MCF 10A (cell line): ENCODE measurements at places on chromosomes 7 and 10. TPM values are rescaled to one million over a fixed set of nuclear protein-coding genes. Genes with fewer than 3 reads are reported as not detected.

- H3K27me3 ChIP-seq = no peaks in the 10 kb centered on the region
- H3K4me1 ChIP-seq = peaks cover 36% of the 10 kb centered on the region
- H3K4me3 ChIP-seq = no peak overlapping the region
These were observed 47.2 kb downstream of the LRRC20 start for GRCh38 chr10:70335246-70335613.

GRCh38 chr10:118343115-118343514 lies 991 bp upstream of the FAM204A start:
- H3K36me3 ChIP-seq = peaks cover 16% of the 10 kb centered on the region
- peak overlapping the region; percentile 98 for H3K27ac ChIP-seq
- H3K27me3 ChIP-seq = no peaks in the 10 kb centered on the region
- DNase-seq = peak; percentile 62

The CPED1 gene
- total RNA-seq = not detected in 2 replicates

The AKR1C8 gene
- total RNA-seq = 0.27 TPM in 1 of 2 replicates, not detected in the other

The PIP4K2A gene
- 24.2 and 27.5 TPM in 2 replicates for total RNA-seq
